ENCODE measurements at places on chromosomes 3 and 15. TPM values are rescaled to one million over a fixed set of nuclear protein-coding genes. Genes with fewer than 3 reads are reported as not detected.

DNA sequence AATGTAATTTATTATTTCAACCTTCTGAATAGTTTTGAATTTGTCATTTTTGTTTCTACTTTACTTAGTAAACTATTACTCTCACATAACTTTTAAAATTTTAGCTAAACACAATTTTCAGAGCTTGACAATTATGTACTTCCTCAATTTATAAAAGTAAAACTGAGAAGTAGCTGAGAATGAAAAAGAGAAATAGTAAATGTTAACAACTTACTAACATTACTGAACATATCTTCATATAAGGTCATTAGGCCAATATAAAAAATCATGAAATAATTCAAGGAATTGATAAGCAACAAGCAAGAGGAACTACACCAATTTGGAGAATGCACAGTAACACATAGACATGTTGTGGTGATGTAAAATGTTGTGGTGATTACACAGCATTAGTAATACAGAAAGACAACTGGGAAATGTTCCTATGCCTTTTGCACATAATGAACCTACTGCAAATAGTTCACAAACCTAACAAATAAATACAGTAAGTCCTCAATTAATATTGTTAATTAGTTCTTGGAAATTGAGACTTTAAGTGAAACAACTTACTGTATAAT, 137.9 kb downstream of the CBLB start:
- H3K4me3 ChIP-seq = no peak overlapping the region
- H3K27me3 ChIP-seq = no peaks in the 10 kb centered on the region

Gene C3orf49
- total RNA-seq = not detected

GRCh38 chr15:40737048-40737447, 18.0 kb downstream of the RMDN3 start:
- peaks cover 23% of the 10 kb centered on the region for H3K36me3 ChIP-seq
- no peak overlapping the region for H3K4me3 ChIP-seq
- DNase-seq = peak; percentile 13
- H3K27me3 ChIP-seq = no peaks in the 10 kb centered on the region

DNA sequence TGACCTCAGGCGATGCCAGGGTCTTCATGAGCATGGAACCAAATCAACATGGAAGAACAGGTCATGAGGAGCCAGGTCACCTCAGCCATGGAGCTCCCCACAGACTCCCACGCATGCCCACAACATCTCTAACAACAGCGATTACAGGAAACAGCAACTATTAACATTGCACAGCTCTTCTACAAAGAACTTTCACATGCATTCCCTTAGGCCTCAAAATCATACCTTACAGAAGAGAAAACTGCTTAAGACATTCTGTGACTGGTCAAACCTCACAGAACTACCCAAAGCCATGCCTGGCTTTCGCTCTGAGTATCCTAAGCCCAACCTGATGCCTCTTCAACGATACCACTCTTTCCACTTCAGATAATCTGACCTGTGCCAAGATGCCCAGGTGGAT, 117.8 kb downstream of the OXNAD1 start:
- H3K36me3 ChIP-seq = peaks cover 8% of the 10 kb centered on the region

DNA sequence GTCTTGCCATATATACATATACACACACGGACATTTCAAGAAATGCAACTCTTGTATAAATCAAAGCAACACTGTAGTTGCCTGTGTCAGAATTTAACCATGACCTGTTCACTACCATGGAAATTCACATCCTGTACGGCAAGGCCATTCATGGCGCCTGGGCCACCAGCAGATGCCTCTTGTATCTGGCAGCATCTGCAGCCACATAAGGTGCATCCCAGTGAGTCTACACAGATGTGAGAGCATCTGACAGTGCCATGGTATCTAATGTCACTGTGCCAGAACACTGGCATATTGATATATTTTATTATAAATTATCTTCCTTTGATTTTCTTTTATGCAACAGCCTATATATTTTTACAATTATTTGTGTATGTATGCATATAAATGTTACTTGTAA, 25.1 kb downstream of the PDZRN3 start:
- peaks cover 10% of the 10 kb centered on the region for H3K4me1 ChIP-seq
- no peak overlapping the region for H3K27ac ChIP-seq
- H3K36me3 ChIP-seq = peaks cover 16% of the 10 kb centered on the region

DNA sequence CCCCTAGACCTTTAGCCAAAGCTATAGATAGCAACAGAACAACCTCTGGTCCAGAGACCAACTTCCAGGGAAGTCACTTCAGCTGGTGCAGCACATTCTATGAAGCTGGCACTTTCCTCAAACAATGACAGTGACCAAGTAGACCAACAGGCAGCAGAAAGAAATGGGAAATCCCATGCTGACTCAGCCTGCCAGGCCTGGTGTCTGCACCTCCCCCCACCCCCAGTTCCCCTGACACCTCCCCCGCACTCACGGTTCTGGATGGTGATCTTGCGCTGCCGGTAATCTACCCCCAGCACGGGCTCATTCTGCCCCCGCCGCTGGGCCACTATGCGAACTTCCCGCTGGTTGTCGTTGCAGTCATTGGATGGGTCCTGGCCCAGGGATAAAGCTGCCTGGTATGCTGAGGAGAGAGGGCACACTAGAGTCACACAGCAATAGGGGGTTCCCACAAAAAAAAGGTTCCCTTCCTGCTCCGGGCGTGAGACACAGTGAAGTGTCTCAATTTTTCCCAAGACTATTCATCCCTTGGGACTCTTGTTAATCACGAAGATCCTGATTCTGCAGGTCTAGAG, 17.0 kb downstream of the ILDR1 start:
- no peak overlapping the region for H3K4me3 ChIP-seq
- H3K4me1 ChIP-seq = no peaks in the 10 kb centered on the region

- no peaks in the 10 kb centered on the region for H3K36me3 ChIP-seq
- no peak overlapping the region for H3K4me3 ChIP-seq
- peaks cover 4% of the 10 kb centered on the region for H3K27me3 ChIP-seq
- H3K27ac ChIP-seq = no peak overlapping the region
These were observed 28.4 kb downstream of the TMEM40 start for GRCh38 chr3:12730506-12731242.

- peaks cover 24% of the 10 kb centered on the region for H3K4me1 ChIP-seq
- no peaks in the 10 kb centered on the region for H3K36me3 ChIP-seq
- no peaks in the 10 kb centered on the region for H3K27me3 ChIP-seq
- DNase-seq = peak; percentile 49
- H3K27ac ChIP-seq = no peak overlapping the region
- no peak overlapping the region for H3K4me3 ChIP-seq
These were observed 769 bp upstream of the CSPG4 start for GRCh38 chr15:75713338-75713895.

Gene CCR4
- not detected for total RNA-seq

- peaks cover 15% of the 10 kb centered on the region for H3K4me1 ChIP-seq
- H3K27ac ChIP-seq = no peak overlapping the region
- no peak for DNase-seq
- H3K4me3 ChIP-seq = no peak overlapping the region
These were observed 84.2 kb downstream of the HMG20A start for GRCh38 chr15:77504871-77505270.

GRCh38 chr3:50275141-50275995, 3.5 kb upstream of the LSMEM2 start:
- peaks cover 20% of the 10 kb centered on the region for H3K36me3 ChIP-seq
- no peaks in the 10 kb centered on the region for H3K27me3 ChIP-seq
- no peak overlapping the region for H3K27ac ChIP-seq
- no peak for DNase-seq
- no peak overlapping the region for H3K4me3 ChIP-seq

- H3K27me3 ChIP-seq = no peaks in the 10 kb centered on the region
- DNase-seq = peak; percentile 70
- peak overlapping the region; percentile 86 for H3K4me3 ChIP-seq
- peaks cover 3% of the 10 kb centered on the region for H3K4me1 ChIP-seq
- no peaks in the 10 kb centered on the region for H3K36me3 ChIP-seq
These were observed 720 bp upstream of the TNIK start for GRCh38 chr3:171460725-171461524.

DNA sequence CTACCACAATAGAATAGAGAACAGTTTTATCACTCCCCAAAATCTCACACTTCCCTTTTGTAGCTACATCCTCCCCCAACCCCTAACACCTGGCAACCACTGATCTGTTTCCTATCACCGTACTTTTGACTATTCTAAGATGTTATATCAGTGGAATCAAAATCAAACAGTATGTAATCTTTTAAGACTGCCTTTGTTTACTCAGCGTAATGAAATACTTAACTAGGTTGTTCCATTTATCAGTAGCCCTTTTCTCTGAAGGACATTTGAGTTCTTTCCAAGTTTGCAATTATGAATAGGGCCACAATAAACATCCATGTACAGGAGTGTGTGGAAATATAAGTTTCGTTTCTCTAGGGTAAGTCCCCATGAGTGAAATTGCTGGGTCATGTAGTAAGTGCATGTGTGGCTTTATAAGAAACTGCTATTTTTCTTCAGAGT, 372.3 kb downstream of the SV2B start:
- H3K4me1 ChIP-seq = 0 out of 2 replicates have a peak, but pooled peaks cover 2% of the 10 kb centered on the region
- no peaks in the 10 kb centered on the region for H3K27me3 ChIP-seq
- H3K27ac ChIP-seq = no peak overlapping the region
- H3K4me3 ChIP-seq = no peak overlapping the region
- DNase-seq = peak; percentile 18

- no peak overlapping the region for H3K4me3 ChIP-seq
- no peak overlapping the region for H3K27ac ChIP-seq
- H3K4me1 ChIP-seq = no peaks in the 10 kb centered on the region
- DNase-seq = no peak
- H3K36me3 ChIP-seq = no peaks in the 10 kb centered on the region
- H3K27me3 ChIP-seq = no peaks in the 10 kb centered on the region
These were observed 69.6 kb upstream of the STRIT1 start for GRCh38 chr3:155362808-155363689.

- no peak overlapping the region for H3K27ac ChIP-seq
- no peak for DNase-seq
- no peaks in the 10 kb centered on the region for H3K27me3 ChIP-seq
- no peaks in the 10 kb centered on the region for H3K4me1 ChIP-seq
- H3K36me3 ChIP-seq = no peaks in the 10 kb centered on the region
These were observed 207.6 kb upstream of the NSMCE3 start for GRCh38 chr15:29477256-29477655.

Gene GOLGA8J
- not detected for total RNA-seq

Gene POLQ
- total RNA-seq = 5.0 TPM

Gene COLQ
- 0.18 TPM for total RNA-seq

- H3K27ac ChIP-seq = peak overlapping the region; percentile 32
- H3K4me3 ChIP-seq = no peak overlapping the region
- H3K4me1 ChIP-seq = peaks cover 34% of the 10 kb centered on the region
- H3K36me3 ChIP-seq = no peaks in the 10 kb centered on the region
These were observed 71.9 kb downstream of the MGLL start for GRCh38 chr3:127750226-127751031.

DNA sequence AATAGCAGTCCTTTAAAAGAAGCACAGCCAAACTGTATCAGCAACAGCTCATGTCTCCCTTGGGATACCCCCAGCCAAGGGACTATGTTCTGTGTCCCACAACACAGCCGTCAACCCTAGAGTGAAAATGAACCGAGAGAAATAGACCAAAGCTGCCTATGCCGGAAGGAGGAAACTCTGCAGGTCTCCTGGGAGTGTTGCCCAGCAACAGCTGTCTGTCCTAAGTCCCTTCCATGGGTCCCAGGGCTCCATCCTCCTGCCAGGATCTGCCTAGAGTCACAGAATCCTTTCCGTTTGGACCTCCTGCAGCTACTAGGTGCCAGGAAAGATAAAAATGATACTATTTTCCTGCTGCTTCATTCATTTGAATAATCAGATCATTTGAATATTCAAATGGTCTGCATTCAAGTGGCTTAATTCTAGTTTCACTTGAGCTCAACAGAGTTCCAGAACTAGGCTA, 53.1 kb downstream of the TRANK1 start:
- H3K27me3 ChIP-seq = no peaks in the 10 kb centered on the region
- H3K27ac ChIP-seq = no peak overlapping the region
- H3K36me3 ChIP-seq = peaks cover 9% of the 10 kb centered on the region
- H3K4me3 ChIP-seq = no peak overlapping the region

DNA sequence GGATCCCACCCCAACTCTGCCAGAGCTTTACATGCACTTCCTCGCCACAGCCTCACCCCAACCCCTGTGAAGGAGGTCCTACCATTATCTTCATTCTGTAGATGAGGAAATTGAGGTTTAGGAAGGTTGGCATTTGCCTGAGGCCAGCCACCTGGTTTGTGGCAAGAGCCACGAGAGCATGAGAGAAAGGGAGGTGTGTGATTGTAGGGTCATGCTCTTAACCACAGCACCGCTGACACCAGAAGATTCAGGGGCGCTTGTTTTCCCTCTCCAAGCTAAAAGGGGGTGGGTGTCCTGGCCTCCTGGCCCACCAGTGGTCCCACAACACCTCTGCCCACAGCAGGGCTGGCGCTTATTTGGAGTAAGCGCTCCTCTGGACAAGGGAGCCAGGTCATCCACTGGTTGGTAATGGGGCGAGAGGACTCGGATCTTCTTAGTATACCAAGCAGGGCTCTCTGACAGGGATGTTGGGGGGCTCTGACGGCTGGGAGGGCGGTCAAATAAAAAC, 691 bp downstream of the RHCG start:
- no peak overlapping the region for H3K27ac ChIP-seq
- no peaks in the 10 kb centered on the region for H3K4me1 ChIP-seq
- H3K4me3 ChIP-seq = no peak overlapping the region
- H3K36me3 ChIP-seq = no peaks in the 10 kb centered on the region
- peaks cover 53% of the 10 kb centered on the region for H3K27me3 ChIP-seq

- H3K36me3 ChIP-seq = no peaks in the 10 kb centered on the region
- no peak overlapping the region for H3K4me3 ChIP-seq
- DNase-seq = peak; percentile 57
These were observed 87.8 kb upstream of the SEC13 start for GRCh38 chr3:10408680-10409079.

DNA sequence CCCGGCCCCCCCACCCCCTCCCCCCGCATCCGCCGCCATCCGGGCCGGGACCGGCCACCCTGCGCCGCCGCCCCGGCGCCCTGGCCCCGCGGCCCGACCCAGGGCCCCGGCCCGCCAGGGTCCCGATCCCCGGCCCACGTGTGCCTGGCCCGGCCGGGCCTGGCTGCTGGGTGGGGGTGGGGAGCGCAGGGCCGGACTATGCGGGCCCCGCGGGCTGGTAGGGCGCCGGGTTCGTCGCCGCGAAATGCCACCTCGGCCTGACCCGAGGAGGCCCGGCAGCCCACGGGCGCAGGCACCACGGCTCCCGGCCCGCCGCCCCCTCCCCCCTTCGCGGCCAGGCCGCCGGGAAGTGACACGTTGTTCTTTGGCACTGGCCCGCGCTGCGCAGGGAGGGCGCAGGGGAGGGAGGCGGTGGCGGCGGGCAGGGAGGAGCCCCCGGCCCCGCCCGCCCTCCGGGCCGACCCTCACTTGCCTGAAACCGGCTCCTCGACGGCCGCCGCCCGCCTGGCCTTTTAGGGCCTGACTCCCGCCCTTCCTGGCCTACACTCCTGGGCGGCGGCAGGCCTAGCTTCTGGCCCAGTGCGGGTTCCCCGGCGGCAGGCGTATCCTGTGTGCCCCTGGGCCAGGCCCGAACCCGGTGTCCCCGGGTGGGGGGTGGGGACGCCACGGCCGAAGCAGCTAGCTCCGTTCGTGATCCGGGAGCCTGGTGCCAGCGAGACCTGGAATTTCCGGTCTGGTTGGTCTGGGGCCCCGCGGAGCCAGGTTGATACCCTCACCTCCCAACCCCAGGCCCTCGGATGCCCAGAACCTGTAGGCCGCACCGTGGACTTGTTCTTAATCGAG, 515 bp downstream of the EIF4G1 start:
- peaks cover 21% of the 10 kb centered on the region for H3K4me1 ChIP-seq
- H3K36me3 ChIP-seq = peaks cover 24% of the 10 kb centered on the region
- peak overlapping the region; percentile 99 for H3K27ac ChIP-seq
- peak; percentile 76 for DNase-seq

GRCh38 chr15:67108122-67108961, 42.9 kb downstream of the SMAD3 start:
- H3K27me3 ChIP-seq = no peaks in the 10 kb centered on the region
- peak overlapping the region; percentile 95 for H3K27ac ChIP-seq
- peaks cover 56% of the 10 kb centered on the region for H3K4me1 ChIP-seq
- no peak overlapping the region for H3K4me3 ChIP-seq
- peaks cover 28% of the 10 kb centered on the region for H3K36me3 ChIP-seq
- DNase-seq = no peak

All from IMR-90 (cell line).